NCI-H1105 (cell line): ENCODE measurements at places on chromosomes 7 and 10.

DNA sequence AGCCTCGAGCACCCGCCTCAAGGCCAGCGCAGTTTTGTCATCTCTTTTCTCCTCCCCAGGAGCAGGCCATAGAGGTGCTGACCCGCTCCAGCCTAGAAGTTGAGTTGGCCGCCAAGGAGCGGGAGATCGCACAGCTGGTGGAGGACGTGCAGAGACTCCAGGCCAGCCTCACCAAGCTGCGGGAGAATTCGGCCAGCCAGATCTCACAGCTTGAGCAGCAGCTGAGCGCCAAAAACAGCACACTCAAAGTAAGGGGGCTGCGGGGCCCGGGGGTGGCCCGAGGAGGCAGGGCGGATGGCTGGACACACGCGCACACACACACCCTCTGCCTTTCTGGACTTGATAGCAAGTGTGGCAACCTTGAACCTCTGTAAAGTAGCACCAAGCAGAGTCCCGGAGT, 108.3 kb upstream of the SH2B2 start:
- no peak for DNase-seq

GRCh38 chr10:114719311-114719710, 61.2 kb upstream of the ABLIM1 start:
- no peak for DNase-seq

DNA sequence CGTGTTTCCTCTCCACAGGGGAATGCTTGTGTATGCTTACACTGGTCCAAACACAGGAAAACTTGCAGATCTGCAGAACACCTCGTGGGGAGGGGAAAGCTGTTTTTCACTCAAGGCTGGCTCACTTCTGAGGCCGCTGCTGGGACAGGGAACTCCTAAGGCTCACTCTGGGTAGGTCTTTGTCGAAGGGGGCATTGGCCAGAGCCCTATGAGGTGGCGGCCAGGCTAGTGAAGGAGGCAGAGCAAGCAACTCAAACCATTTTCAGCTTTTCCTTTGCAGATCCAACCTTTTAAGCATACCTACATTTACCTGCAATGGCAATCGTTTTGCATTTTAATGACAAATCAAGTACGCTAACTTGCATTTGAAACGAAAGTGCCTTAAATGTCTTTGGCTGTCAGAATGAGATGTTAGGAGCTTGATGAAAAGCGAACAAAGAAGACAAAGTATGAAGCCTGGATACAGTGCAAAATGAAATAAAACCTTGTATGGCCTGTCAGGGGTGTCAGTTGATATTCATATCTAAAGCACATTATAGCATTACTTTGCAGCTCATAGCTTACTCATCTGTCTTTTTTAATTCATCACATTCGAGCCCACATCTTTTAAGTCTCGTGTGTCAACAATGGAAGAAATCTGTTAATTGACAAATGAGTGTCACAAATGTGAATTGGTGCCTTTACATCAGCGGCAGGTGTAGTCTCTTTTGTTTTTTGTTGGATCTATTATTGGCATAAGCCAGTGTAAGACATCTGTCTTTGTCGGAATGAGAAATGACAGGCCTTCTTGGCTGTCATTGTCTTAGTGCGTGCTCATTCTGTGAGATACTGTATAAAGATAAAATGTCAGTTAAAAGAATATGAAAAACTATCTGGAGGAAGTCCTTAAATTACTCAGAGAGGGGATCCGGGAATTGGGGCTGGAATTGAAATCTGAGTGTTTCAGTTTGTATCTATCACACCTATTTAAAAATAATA, 30.5 kb downstream of the LRMDA start:
- DNase-seq, result no peak

- peak; percentile 31 for DNase-seq
Measured at GRCh38 chr10:5466451-5467206, 32.7 kb downstream of the CALML5 start.

DNA sequence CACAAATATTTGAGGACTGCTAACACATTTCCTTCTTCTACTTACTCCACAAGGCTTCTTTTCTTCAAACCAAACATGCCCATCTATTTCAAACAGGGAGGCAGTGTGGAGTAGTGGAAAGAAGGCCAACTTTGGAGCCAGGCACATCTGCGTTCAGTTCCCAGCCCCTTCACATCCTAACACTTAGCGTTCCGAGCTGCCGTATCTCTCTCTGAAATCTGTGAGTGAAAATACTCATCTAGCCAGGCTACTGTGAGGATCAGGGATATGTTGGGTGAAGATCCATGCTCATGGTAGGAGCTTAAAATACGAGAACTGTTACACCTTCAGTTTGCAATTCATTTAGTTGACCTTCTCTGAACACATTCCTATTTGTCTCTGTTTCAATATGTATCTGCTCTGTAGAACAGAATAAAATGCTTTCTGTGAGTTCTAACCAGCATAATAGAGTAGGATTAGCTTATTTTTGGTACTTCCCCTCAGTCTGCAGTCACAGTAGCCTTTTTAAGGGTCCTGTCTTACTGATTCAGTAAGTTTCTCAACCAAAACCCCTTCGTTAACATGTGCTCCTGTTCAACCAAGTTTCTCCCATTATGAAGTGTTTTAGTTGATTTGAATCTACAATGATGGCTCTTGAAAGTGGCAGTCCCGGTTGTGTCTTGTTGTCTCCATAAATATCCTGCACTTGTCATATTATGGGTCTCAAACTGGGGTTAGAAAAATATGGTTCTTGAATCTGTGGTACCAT, 3.3 kb upstream of the MEST start:
- no peak for DNase-seq

DNA sequence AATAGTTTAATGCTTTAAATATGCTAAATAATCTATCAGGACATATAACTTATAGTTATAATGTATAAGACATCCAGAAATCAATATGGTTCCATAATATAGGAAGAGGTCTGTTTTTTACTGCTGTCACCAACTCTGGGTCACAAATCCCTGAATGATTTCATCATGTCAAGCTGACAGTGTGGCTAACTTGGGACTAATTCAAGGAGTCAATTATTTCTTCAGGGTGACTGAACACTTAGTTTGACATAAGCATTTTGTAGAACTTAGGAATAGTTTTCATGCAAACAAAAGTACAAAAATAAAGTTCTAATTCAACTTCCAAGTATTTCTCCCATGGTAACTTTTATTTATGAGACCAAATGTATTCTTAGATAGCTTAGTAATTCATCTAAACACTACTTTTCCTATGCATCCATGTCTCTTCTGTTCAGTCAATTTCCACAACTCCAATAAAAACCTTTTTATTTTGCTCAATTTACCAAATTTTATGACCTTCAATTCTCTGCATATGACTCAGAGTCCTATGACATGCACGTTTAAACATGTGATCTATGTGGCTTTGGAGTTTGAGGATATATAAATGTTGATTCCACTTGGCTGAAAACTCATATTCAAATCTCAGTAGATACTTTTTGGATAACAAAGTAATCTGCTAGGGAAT, 40.3 kb upstream of the GNAT3 start:
- no peak for DNase-seq

- no peak for DNase-seq
Measured at GRCh38 chr7:88586890-88587289, 172.6 kb upstream of the ZNF804B start.

DNA sequence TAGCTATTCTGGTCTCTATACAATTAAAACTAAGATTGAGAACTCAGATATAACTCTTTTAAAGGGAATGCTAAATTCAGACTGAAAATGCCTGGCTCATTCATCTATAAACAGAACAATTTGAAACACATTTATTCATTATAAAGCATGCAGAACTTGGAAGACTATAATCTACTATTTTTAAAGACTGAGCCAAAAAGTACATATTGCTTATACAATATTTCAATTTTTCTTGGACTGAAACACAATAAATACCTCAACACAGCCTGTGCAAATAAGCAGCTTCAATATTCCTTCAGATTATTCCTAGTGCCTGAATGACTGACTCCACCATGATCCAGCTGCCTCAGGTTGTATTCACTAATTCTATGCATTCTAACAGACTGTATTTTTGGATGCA, 15.5 kb upstream of the PHYH start:
- no peak for DNase-seq

DNA sequence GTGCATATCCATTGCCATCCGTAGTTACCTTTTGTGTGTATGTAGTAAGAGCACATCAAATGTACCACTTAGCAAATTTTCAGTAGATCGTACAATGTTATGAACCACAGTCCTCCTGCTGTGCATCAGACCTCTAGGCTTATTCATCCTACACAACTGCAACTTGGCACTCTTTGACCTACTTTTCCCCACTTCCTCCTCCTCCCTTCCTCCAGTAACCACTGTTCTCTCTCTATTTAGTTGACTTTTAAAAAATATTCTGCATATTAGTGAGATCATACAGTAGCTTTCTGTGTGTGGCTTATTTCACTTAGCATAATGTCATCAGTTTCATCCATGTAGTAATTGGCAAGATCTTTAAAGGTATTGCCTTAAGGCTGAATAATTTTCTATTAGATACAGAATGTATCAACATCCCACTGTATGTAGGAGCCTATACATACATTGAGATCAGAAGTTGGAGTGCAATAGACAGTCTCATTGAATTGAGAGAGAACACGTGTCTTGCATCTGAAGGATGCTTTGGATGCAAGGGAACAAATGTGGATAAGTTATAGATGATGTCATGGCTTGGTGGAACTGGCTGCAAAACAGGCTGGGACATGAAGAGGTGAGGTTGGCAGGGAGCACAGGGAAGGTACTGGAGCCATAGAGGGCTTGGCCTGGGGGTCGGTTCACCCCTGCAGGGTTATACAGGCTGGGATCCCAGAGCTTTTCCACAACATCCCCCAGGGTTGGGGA, 83.0 kb upstream of the FAM180A start:
- no peak for DNase-seq

DNA sequence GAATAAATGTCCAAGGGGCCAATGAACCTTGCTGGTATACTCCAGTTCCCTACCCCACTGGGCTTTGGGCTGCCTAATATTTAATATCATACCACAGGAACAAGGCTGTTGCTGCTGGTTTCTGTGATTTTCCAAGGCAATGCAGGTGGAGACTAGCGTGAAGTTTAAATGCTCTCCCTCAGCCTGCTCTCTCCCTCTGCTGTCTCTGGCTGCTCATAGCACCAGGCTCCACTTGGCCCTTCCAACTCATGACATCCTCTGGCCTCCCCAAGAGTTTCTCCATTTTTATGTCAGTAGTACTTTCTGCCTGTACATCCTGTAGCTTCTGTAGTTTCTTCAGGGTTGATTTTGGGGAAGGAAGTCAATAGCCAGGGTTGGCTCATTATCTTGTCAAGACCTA, 103.5 kb downstream of the LHFPL3 start:
- DNase-seq, result no peak

DNA sequence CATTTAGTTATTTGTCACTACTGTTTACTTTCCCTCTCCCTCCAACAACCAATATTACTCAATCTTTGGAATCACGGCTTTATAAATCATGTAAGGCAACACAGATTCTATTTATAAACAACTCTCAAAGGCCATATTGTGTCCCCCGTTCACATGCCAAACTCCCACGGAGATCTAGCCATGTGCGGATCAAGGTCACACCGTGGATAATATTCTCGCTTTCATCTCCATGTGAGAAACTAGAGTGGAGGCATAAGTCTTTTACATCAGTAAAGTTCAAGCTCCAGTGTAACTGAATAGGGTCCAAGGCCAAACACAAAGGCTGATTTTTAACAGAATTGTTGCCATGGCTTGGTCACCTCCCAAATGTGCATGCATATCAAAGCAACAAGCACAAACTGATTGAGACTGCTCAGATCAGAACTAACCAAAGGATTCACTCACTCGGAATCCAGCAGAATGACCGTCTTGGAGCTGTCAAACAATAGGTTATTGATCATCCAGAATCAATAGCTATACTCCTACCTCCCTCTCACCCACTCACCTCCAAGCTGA, 569.5 kb upstream of the LRRN3 start:
- DNase-seq, result no peak

DNA sequence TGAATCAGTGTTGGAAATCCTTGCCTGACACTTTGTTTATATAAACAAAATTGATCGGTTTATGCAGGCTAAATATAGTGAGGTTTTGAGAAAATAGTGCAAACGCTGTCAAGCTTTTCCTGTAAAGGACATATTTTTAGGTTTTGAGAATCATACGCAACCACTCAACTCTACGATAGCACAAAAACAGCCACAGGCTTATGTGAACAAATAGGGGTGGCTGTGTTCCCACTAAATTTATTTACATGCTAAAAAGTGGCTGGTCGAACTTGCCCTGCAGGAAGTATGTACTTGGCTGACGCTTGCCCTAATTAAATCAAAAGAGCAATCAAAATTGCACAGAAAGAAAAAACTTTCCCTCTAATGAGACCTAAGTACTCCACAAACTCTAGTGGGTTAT, 234.7 kb upstream of the CACNA2D1 start:
- no peak for DNase-seq

GRCh38 chr7:137592232-137592896, 248.8 kb upstream of the PTN start:
- DNase-seq, result peak; percentile 36

GRCh38 chr10:78910021-78910420, 158.7 kb upstream of the ZMIZ1 start:
- no peak for DNase-seq

- no peak for DNase-seq
Measured at GRCh38 chr7:85162721-85163120, 24.1 kb downstream of the SEMA3D start.

DNA sequence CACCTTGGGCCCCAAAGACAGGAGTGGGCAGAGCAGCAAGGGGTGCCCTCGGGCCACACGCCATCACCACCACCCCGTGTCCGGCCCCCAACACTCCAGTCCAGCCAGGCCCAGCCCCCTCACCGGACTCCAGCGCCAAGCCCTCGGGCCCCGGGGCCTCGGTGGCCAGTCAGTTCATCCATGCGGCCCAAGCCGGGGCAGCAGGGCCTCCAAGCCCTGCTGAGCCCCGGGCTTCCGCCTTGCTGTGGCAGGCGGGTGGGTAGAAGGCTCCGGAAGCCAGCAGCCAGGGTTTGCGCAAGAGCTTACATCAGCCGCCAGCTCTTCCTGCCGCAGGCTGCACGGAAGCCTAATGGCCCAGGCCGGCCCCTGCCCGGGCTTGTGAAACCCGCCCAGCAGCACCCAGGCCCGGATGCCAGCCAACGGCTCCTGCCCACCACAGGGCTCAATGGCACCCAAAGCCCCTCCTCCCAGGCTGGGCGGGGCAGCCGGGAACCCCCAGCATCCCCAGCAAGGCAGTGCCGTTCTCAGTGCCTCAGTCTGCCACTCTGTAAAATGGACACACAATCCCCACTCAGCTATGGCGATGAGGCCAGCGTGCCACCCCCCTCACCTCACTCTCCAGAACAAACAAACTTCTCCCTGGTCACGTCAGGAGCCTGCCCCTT, 26.5 kb downstream of the TNRC18 start:
- DNase-seq, result no peak

DNA sequence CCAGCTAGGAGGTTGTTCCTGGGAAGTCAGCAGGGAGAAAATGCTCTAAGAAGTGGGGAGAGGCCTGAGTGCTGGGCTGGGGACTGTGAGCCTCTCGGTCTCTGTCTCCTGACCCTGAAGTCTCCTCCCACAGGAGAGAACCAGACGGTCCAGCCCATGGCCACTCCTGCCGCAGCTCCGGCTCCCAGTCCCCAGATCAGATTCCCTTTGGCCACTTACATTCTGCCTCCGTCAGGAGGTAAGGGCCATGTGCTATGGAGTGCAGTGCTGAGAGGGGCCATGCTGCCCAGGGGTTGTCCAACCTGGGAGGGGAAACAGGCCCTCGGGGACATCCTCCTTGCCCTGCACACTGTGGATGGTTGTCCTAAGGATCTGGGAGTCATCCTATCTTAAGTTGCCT, 21.3 kb upstream of the ZNF467 start:
- DNase-seq, result no peak
